ENCODE measurements at places on chromosomes 1 and 21.

GRCh38 chr1:164466429-164466828, 92.6 kb upstream of the PBX1 start:
- no peak for DNase-seq

DNA sequence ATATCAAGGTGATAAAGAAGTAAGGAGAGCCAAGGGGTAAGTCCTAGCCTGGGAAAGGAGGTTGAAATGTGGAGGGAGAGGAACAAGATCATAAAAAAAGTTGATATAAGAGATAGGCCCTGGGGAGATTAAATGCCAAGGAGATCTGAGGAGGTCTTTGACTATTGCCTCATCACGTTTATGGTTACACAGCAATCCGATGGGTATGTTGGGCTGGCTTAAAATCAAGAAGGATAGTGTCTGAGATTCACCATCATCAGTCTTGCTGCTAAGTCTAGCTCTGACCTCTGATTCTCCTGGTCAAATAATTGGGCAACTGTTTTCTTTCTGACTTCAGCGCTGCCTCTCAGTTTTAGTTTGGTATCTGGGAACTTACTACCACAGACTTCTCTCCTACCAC, 416.3 kb downstream of the GPATCH2 start:
- DNase-seq = no peak

DNA sequence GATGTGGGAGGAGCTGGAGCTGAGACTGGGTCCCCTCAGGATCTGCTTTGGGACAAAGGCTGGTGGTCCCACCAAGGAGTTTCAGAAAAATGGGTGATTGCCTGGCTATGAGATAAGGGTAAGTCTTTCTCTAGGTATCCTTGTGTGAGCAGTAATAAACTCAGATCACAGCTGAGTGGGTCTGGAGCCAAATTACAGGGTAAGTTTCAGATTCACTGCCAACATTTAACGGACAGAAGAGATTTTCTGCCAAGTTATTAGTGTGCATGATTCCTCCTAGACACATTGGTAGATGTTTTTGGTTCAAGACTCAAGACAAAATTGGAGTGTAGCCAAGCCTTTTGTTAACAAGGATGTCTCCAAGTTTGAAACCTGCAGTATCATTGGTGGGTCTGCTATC, 7.5 kb downstream of the CD1B start:
- no peak for DNase-seq

DNA sequence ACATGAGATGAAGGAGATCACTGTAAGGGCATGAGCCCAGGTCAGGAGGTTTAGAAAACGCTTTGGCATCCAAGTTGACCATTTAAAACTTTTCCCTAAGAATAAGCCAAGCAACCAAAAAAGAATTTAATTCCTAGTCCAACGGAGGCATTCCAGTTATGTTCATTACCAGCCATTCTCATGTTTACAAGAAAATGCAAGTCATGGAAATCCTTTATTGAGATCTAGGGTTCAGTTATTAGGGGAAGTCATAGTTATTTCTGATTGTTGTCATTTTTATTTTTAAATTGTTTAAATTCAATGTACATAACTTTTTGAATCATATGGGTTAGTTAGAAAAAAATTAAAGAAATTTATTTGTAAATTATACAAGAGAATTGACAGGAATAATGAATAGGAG, 24.5 kb downstream of the CFHR5 start:
- DNase-seq = no peak

DNA sequence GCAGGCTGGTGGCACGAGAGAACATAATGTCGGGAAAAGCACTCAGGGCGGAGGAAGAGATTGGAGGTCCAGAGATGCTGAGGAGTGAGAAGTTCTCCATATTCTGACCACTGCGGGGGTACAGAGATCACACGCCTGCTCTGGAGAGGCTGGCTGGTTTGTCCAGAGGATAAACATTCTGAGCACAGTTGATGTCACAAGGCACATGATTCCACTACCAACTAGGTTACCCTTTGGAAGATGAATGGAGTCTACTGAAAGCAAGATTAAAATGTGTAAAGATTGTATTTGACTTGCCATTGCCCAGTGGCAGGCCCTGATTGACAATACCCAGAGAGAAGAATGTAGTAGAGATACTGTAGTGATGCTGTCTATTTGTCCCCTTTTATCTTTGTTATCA, at the start of gene SPATA46:
Gene SPATA46 (minus strand): TSS at position 164 of the 400 bp plus-strand sequence. CDS start 64 bp downstream, at position 100.
- DNase-seq = no peak

GRCh38 chr21:34795548-34796180, 126.9 kb downstream of the CLIC6 start:
- DNase-seq = no peak

- DNase-seq = peak; percentile 17
These were observed 45.7 kb downstream of the ZC3H11B start for GRCh38 chr1:219566951-219567947.

DNA sequence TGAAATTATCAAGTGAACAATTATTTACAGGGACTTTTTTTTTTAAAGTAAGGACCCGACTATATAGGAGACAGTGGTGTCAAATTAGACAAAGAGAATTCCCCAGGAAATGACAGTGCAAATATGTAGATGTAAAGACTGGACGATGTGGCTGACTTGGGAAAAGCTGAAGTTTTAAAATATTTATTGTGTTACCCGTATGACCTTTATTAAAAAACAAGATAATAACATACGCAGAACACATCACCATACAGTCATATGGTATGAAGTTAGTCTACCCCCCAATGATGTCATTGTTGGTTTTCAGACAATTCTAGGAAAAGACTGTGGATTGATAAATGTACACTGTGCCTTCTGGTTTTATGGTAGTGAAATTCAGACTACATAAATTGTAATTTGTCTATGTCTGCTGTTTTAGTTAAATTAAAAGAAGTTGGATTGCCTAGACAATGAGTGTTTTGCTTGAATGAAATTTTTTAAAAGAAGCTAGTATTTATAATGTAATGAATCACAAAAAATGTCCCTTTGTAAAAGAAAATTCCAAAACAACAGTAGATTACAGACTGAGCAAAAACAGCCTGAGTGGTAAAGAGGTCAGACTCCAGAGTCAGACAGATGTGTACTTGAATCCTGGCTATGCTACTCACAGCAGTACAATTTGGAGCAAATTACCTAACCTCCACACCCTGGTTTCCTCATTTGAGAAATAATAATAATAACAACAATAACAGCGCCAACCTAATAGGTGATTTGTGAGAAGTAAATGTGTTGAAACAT, 15.5 kb upstream of the PDC start:
- DNase-seq = no peak

DNA sequence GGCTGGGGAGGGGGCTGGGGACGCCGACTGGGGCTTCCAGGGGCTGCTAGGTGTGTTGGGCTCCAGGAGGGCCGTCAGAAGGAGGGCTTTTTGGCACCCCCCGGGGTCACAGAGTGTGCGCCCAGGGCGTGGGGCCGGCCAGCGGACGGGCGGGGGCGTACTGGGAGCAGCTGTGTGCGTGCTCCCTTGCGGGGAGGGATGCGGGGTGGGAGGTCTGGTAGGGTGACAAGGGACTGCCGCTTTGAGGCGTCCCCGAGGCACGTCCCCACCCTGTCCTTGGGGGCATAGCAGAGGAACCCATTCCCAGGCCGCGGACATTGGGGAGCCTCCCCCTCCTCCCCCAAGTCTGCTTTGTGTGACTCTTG, 1.1 kb downstream of the FOXO6 start:
- DNase-seq = no peak

DNA sequence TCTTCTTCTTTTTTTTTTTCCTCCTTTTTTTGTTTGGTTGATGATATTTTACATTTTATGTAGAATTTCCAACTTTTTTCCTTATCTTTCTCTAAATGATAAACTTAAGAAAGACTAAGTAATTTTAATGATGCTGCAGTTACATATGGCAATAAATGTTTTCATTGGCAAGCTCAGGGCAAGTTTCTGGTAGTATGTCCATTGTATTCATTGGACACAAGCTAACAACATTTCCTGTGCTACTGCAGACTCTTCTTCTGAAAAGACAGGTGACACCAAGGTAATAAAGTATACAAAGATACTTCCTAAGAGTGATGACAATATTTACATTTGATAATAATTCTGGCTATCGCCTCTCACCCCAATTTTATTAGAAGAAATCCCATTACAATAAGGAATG, 219.2 kb upstream of the NFIA start:
- no peak for DNase-seq

DNA sequence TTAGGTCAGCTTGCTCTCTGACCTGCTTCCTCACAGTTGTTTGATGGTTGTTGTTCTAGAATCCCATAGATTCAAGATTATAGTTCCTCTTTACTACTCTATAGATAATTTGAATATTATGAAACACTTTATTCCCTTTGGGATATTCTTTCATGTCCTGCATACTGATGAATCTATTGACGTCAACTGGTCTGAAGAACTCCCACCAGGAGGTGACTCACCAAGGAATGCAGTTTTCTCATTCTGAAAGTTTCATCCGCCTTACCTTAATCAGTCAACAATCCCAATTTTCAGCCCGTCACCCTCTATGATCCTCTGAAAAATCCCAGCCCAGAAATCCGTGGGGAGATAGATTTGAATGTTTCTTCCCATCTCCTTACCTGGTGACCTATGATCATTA, 834.1 kb upstream of the PRMT6 start:
- DNase-seq = no peak

DNA sequence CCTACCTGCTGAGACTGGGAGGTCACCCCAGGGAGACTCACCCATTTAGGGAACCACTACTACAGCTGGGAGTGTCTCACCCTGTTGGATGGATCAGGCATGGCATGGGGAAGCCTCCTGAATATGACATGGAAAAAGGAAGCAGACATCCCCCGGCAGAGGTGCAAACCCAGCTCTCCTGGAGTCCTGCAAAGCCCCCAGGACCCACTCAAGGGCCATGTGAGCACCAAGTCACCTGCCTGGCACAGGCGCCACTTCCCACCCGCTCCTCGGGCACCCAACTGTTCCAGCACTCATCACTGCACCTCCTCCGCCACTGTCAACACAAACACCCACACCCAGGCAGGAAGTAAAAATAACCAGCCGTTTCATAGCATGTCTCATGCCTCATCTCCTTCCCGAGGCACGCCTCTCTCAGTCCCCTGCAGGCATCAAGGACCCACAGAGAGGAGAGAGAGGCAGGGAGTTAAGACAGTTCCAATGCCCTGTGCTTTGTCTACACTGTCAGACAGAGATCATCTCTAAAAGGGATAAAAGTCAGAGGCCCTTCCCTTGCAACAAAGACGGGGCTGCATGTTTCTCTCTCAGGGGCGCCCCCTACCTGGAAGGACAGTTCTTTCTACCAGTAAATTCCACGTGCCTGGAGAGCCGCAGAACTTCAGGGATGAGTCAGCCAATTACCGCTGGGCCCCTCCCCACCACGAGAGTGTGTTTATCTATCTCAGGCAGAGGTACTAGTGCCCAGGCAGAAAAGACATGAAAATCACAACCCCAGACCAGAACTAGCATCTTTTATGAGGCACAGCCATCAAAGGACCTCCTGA, 150.1 kb upstream of the SOD1 start:
- peak; percentile 47 for DNase-seq

DNA sequence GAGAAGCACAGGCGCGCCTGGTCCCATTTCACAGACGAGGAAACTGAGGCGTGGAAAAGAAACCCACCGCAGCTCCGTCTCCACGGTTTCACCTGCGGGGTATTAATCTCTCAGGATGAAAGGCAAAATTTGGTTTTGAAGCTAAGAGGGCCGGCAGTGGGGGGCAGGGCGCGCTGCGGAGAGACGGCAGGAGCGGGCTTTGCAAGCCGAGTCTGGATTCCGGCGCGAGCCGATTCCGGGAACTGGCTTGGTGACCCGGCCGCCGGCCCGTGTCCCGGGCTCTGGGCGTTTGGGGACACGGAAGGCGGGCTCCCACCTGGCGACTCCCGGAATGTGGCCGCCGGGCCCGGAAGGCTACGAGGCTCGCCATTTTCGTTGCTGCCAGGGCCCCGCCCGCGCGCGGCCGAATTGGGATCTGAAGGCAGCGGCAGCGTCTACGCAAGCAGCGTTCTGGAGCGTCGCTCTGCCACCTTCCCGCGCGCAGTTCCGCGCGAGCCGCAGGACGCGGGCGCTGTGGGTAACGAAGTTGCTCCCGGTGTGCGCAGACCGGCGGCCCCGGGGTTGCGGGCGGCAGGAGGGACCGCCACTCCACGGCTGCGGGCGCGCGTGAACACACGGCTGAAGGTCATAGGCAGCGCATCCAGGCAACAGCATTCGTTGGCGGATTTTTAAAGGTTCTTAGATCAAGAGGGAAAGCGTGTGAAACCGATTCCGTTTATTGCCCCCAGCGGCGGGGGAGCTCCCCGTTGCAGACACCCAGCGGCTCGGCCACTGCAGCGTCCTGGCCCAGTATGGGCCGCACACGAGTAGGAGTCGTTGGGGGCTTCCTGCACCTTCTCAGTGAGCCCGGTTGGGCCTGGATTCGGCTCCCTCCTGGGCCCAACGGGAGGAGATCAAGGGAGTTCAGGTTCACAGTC, 5.4 kb upstream of the PRDM16 start:
- no peak for DNase-seq

DNA sequence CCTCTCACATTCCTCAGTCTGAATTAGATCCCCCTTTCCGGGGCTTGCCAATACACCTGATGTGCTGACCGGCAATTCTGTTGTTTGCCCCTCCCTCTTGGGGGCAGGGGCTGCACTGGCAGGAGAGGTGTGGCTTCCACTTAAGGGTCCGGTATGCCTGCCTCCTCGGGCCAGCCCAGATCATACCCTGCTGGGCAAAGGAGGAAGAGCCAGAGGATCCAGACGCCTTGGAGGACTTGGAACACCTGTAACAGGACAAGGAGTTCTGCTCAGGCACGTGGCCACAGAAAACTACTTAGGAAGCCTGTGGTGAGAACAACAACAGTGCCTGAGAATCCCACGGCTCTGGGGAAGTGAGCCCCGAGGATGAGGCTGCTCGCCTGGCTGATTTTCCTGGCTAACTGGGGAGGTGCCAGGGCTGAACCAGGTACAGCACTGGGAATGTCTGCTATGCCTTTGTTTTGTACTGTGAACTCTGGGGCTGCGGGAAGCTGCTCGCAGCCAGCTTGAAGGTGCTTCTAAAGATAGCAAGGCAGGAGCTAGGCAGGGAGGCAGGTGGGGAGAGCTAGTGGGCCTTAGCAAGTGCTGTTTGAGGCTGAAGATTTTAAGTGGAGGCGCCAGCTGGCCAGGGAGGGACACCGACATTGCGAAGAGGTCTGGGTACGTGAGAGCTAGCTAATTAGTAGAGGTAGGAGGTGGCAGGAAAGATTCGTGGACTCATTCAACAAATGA, at the start of gene SMPDL3B:
Gene SMPDL3B (plus strand): TSS at position 183 of the 732 bp plus-strand sequence. CDS start 184 bp downstream, at position 367.
- peak; percentile 57 for DNase-seq

GRCh38 chr1:192880231-192880630, 71.4 kb downstream of the RGS2 start:
- no peak for DNase-seq

Data from NAMALWA (cell line).